ENCODE measurements at places on chromosomes 7 and 10.

DNA sequence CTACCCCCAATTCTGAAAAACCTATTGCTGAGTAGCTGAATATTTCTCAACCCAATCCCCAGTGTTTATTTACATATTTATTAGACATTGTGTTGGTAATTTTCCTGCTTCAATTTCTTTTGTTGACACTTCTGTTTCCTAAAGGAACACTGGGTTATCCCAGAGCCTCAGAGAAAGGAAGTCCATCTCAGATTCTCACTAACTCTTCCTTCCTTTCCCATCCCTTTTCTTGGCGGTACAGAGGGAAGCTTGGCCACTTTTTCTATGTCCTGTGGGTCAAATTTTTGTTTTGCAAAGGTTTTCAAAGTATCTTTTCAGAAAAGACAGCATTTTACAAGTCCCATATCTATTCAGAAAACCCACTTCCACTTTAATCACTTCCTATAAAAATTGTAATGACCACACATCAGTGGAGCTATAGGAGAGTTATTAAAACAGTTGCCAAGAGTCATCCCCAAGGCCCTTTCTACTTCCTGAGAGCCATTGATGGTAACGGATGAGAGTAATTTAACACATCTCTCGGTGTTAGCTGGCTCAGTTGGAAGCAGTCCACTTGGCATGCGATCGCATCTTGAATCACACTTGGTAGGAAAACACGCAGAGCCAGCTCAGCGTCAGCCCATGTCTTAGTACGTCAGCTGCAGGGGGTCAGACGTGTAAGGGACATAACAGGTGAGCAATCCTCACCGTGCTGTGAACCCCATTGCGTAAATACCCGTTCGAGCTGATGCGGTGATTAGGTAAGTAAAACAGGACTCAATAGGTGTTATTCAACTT lies 231.1 kb upstream of the ADARB2 start:
- DNase-seq = no peak

DNA sequence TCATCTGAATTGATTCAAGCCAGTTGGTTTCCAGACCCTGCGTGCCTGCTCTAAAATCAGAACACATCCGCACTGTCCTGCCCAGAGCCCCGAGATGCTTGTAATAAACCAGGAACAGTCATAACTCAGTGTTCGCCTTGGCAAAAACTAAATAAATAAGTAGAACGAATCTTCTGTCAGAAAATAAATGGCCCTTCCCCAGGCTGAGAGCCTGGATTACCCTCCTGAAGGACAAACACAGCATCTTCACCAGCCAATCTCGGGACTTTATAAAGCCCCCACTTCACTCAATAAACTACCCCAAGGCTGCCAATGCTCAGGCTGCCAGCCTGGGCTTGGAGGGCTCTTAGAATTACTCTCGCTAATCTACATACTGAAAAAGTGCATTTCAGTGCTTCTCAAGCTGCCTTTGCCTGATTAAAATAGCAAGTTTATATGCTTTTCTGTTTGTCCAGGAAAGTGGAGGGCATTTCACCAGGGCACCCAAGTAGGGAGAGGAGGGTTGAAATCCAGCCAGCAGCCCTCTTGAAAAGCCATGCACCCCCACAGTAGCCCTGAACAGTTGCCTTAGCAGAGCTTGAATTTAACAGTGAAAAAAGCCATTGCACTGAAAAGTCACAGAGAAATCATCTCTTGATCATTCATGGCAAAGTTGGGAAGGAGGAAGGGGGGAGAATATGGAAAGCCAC lies 136.6 kb downstream of the CALN1 start:
- no peak for DNase-seq

GRCh38 chr7:159088016-159088865 lies 56.4 kb downstream of the VIPR2 start:
- DNase-seq = no peak

DNA sequence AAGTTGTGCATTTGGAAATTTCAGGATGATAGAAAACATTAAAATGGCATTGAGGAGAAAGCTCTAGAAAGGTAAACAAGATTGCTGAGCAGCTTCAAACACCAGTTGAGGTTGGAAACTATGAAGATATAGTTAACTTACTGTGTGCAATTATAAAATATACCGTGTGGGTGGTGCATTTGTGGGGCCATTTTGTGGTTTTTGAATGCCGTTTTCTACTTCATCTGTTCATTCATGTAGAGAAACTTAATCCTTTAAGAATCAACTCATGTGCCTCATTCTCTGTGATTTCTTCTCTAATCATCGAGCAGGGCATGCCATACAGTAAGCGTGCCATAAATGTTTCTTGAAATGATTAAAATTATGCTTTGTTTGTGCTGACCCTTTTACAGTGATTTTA lies 232.8 kb upstream of the TEX47 start:
- DNase-seq = no peak

DNA sequence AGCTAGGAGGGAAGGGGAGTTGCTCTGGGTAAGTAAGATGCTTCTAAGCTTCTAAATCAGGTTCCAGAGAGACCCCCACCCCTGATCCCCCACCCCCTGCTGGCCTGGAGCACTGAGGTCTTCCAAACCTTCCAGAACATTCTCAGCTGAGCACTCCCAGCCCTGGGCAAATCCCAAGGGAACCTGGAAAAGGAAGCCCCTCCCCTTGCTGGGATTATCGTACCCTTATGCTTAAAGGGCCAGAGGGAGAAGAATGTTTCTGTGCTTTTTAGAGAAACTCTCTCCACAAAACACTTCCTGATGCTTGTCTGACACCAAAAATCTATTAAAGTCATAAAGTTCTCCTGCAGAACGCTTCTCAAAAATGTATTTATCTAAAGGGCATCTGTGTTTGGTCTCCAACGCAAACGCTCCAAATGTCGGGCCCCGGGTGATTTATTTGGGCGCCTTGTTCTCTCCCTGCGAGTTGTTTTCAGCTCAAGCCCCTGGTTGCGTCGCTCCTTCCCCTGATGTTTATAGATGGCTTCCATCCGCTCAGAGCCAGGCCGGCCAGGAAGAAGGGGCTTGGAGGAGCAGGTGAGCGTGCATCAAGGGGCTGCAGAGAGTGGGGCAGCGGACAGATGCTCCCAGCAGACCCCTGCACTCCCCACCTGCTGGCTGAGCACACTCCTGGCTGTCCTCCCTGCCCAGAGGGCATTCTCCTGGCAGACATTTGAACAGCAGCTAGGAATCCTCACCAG lies 8.2 kb upstream of the RET start:
- DNase-seq = no peak
